ENCODE measurements at places on chromosomes 16 and 17.

- DNase-seq, result no peak
Measured at GRCh38 chr17:81052199-81052997, 17.4 kb downstream of the BAIAP2 start.

DNA sequence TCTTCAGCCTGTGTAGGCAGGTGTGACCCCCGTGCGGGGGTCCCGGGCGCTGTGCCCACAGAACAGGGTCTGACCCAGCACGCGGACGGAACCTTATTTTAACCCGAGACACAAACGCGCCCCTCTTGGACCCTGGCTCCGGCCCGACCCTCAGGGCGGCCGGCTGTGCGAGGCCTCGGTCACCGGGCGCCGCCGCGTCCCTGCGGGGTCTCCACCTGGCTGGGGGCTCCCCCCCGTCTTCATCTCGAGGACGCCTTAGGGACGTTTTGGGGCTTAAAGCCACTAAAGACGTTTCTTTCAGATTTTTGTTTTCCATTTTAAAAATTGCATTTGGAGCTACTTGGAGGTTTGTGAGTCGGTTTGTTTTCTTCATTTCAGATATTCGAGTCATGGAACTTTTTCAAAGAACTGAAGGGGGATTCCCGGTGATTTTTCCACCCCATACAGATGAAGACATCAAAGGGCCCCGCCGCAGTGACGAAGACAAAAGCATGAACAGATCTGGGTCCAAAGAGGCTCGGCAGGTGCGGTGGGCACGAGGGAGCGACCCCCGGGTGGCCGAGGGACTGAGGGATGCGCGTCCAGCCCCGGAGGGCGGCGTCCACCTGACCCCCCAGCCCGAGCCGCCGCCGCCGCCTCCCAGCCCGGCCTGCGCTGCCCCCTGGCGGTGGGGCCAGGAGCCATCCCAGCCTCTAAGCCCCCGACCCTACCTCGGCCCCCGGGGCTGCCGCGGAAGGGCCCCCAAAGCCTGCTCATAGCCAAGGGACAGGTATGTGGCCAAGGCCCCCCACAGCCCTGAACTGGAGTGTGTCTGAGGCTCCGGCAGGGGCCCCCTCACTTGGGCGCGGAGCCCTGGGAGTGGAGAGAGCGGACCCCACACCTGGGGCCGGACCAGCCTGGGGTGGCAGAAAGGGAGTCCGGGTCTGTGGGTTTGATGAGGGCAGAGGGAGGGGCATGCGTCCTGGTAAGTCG lies 3.8 kb upstream of the CD7 start:
- DNase-seq, result no peak

- DNase-seq, result no peak
Measured at GRCh38 chr17:28328325-28328724, 6.9 kb downstream of the IFT20 start.

- DNase-seq, result no peak
Measured at GRCh38 chr16:85652431-85653221, 36.1 kb downstream of the GINS2 start.

DNA sequence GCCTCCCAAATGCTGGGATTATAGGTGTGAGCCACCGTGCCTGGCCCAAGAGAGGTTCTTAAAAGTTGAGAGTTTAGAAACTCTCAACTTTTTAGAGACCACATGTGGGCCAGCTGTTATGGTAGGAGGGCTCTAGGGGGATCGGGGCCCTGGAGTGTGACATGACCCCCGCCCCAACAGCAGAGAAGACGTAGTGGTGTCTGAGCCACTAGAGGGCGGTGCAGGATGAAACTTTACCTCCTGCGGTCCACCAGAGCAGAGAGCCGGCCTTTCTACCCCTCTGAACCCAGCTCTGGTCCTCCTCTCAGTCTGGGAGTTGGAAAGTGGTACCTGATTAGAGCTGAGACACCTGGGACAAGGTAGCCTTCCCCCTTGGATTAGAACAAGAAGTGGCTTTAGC lies 7.4 kb downstream of the CDK5RAP3 start:
- DNase-seq, result peak; percentile 47

DNA sequence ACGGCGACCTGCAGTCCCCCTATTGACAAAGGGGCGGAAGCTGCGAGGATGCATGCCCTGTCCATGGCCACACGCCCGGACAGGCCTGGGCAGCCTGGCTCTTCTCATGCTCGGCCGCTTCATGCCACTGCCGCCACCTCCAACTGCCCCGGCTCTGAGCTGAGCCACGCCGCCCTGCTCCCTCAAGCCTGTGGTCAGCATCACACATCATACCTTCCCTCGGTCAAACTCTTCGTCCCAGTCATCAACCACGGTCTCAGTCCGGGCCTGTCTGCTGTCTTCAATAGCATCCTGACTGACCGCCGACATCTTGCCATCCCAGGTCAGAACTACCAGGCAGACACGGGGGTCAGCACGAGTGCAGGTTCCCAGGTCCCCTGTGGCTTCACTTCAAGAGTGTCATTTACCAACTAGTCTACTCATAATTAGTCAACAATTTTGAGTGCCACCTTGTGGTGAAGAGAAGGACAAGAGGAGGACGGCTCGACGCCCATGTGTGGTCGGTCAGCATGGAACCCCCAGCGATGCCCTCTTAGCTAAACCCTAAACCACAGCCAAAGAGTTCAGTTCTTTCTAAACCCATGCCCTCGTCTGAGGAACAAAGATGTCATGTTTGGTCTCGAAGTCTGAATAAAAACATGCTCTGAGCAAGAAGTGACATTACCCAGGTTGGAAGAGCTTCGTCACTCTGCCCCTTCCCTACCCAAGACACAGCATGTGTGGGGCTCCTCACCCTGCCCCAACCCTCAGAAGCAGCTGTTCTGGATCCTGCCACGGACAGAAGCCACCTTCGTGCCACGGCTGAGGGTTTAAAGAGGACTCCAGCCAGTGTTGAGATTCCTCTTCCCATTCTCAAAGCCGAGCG lies 16.9 kb upstream of the CYTH1 start:
- no peak for DNase-seq

- DNase-seq, result no peak
Measured at GRCh38 chr16:25707982-25708583, 16.3 kb downstream of the HS3ST4 start.

Data from GDM1 (cell line).